ENCODE measurements at places on chromosomes 12 and 14.

- DNase-seq: no peak
Measured at GRCh38 chr14:42628602-42629001, 1021.9 kb downstream of the LRFN5 start.

DNA sequence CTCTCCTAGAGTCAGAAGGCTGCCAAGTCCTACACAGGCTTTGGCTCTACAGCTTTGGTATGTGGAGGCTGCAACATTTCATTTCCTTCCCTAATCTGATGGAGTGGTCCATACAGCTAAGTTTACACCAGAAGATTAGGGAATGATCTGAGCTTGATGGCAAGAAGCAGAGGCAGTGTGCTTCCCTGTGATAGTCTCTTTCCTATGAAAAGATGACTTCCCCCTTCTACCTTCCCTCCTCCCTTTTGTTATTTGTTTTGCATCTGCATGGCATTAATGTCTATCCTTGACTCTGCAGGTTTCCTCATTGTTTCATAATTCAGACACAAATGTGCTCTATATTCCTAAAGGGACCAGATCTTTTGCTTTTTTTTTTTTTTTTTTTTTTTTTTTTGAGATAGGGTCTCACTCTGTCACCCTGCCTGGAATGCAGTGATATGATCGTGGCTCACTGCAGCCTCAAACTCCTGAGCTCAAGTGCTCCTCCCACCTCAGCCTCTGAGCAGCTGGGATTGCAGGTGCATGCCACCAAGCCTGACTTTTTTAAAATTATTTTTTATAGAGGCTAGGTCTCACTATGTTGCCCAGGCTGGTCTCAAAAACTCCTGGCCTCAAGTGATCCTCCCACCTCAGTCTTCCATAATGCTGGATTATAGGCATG lies 76.3 kb downstream of the GRIP1 start:
- no peak for DNase-seq

GRCh38 chr14:101499080-101499479 lies 62.2 kb upstream of the DIO3 start:
- DNase-seq: peak; percentile 52

- no peak for DNase-seq
Measured at GRCh38 chr14:58870961-58871360, 233.2 kb downstream of the DACT1 start.

DNA sequence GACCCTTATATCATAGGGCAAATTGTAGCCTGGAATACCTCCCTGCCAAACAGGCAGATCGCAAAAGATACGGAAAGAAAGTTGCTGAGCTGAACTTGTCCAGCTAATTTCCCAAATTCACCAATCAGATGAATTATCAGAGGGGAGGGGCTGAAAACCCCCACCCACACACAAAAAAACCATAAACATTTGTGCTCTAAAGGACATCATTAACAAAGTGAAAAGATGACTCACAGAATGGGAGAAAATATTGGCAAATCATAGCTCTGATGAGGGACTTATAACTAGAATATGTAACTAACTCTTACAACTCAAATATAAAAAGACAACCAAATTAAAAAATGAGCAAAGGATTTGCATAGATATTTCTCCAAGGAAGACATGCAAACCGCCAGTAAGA lies 36.3 kb downstream of the PTHLH start:
- no peak for DNase-seq

GRCh38 chr14:93072659-93073357 lies 42.9 kb downstream of the ITPK1 start:
- DNase-seq: no peak

GRCh38 chr12:107310621-107311020 lies 217.3 kb upstream of the CRY1 start:
- no peak for DNase-seq

DNA sequence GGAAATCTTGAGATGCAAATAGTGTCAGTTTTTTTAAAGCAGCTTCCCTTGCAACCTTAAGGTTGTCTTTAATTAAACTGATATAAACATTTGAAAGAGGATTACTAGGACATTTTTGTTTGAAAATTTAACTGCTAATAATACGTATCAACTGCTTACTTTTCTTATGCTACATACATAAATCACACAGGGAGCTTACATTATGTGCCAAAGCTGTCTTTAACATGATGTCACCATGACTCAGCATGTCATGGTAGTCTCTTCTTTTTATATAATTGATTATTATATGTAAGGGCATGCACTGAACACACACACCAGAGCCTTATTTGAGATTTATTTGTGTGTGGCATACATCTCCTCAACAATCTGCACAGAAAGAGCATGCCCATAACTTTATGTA lies 63.0 kb upstream of the PTHLH start:
- no peak for DNase-seq

GRCh38 chr12:67391034-67391433 lies 121.9 kb downstream of the CAND1 start:
- no peak for DNase-seq

DNA sequence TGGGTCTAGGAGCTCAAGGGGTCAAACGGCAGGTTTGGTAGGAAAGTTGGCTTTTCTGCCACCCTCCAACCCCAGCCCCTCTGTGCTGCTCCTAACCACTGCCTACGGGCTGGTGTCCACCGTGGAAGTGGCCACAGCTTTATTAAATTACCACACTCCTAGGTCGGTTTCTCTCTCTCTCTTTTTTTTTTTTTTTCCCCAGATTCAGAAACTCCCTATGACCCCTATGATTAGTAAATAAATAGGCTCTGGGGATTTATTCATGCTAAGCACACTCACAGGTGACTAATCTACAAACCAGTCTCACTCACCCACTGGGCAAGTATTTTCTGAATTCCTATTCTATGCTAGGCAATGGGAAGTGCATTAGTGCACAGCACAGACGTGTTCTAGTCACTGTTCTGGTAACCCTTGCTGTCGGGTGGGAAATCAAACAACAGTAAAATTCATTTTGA lies 8.7 kb upstream of the DDX47 start:
- no peak for DNase-seq

- no peak for DNase-seq
Measured at GRCh38 chr12:67512061-67512460, 136.5 kb upstream of the DYRK2 start.

DNA sequence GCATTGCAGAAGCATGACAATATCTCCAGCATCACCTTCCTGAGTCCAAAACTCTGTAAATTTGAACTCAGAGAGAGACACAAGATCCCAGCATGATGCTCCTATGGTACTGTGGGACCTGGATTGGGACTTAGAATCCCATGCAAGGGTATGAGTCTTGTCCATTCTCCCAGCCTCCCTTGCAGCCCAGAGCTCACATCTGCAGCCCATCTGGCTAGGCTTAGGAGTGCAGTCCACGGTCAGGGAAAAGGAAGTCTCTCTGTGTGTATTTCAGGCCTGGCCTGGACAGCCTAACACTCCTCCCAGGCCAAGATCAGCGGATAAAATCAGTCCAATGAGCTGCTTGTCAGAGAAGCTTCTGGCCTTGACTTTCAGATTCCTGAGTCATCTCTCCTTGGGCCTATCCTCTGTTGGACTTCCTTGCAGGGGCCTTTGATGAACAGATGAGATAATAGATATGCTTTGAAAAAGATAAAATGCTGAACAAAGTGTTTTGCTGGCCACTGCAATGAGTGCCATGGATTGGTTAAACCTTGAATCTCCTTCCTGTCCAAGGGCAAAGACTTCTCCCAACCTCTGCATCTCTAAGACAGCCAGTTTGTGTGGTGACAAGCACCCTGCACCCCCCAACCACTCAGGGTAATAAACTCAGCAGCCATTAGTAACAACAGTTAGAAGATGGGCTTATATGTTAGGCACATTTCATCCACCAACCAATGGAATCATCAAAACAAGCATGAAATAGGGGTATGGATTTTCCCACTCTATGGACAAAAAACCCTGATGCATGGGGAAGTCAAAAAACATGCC lies 412.8 kb upstream of the TBX3 start:
- DNase-seq: no peak

DNA sequence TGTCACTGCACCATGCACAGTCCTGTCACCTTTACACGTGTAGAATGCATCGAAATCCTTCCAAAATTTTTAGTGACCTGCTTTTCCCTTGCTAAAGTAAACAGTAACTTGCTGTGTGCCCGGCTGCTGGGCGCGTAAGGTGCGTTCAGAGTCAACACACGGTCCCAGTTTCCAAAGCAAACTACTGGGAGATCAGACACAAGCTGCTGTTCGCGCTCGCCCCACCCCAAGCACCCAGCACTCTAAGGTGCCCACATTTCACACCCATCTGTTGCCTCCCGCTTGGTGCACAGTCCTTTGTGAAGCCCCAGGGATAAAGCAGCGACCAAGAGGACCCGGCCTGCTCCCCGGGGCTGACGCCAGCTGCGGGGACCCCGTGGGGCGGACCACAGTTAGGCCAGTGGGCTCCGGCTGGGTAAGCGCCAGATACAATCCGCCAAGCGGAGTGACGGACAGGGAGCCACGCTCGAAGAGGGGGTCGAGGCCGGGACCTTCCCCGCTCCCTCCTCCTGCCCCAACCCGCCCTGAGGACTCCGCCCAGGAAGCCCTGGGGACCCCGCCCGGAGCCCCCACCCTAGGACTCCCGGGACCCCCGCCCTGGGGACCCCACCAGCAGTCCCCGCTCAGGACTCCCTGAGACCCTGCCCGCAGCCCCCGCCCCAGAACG lies 633 bp downstream of the STX2 start:
- no peak for DNase-seq

GRCh38 chr12:124527861-124528561 lies 39.4 kb downstream of the NCOR2 start:
- DNase-seq: no peak

GRCh38 chr14:90962505-90963109 lies 97.8 kb downstream of the RPS6KA5 start:
- no peak for DNase-seq

DNA sequence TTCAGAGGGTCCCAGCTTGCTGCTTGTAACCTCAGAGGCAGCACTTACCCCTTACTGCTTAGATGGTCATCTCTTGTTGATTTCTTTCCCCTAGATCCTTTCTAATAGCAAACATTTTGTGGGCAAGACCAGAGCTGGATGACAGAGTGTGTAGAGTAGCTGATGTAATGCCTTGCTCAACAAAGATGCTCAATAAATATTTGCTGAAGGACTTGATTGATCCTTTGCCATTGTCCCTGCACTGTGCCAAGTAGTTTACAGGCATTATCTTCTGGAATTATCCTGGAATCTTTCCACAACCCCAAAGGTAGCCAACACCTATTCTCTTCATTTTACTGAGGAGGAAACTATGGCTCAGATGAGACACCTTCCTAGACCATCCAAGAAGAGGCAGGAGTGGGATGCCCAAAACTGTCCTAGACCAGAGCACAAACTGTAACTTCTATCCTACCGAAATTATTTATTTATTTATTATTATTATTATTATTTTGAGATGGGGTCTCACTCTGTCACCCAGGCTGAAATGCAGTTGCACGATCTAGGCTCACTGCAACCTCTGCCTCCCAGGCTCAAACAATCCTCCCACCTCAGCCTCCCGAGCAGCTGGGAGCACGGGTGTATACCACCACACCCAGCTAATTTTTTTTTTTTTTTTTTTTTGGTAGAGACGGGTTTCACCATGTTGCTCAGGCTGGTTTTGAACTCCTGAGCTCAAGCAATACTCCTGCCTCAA lies 1.4 kb downstream of the MMAB start:
- no peak for DNase-seq

- DNase-seq: peak; percentile 87
Measured at GRCh38 chr12:64675795-64676194, 65.5 kb downstream of the RASSF3 start.

GRCh38 chr14:90398841-90399540 lies 2.2 kb downstream of the CALM1 start:
- DNase-seq: no peak

DNA sequence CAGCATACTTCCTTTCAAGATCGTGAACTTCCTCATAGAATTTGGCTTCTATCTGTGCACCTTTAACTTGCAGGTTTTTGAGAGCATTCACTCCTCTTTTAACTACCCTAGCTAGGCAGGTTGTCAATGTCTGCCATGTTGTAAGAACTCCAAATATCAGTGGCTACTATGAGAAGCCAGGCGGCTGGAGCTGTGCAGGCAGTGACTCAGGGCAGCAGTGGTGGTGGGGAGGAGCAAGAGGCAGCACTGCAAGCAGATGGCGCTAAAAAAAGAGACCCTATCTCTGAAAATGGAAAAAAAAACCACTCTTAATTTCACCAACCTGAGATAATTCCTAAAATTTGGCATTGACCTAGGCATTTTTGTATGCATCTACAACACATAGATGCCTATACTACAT lies 28.5 kb downstream of the YARS2 start:
- DNase-seq: no peak

DNA sequence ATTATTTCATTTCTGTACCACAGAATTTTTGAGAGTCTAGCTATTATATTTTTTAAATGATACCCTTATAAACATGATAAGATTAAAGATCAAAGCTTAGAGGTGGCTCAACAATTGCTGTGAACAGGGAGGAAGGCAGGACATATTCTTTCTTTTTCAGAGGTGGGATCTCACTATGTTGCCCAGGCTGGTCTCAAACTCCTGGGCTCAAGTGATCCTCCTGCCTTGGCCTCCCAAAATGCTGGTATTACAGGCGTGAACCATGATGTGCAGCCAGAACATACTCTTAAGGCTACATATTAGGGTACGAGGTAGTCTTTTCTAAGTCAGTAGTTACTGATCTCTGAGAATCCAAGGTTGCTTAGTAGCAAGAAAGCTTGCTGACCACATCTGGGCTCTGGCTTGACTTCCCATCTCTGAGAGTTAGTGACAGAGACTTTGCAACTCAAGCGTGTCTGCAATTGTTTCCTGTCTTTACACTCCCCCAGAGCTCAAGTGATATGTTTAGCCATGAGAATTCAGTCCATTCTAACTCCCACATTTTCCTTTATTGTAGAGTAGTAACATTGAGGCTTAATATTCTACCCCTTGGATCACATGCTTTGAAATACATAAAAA lies 8.6 kb downstream of the RAB5B start:
- no peak for DNase-seq

- DNase-seq: no peak
Measured at GRCh38 chr12:102849722-102850447, 67.2 kb downstream of the PAH start.

- no peak for DNase-seq
Measured at GRCh38 chr14:78851189-78851588, 681.0 kb downstream of the NRXN3 start.

- no peak for DNase-seq
Measured at GRCh38 chr14:66476964-66477363, 9.2 kb upstream of the CCDC196 start.

- no peak for DNase-seq
Measured at GRCh38 chr14:91341751-91342154, 75.9 kb downstream of the CCDC88C start.

GRCh38 chr12:14841761-14842160 lies 1.6 kb downstream of the ART4 start:
- DNase-seq: peak; percentile 86

GRCh38 chr12:88251798-88252197 lies 109.7 kb downstream of the TMTC3 start:
- DNase-seq: no peak

DNA sequence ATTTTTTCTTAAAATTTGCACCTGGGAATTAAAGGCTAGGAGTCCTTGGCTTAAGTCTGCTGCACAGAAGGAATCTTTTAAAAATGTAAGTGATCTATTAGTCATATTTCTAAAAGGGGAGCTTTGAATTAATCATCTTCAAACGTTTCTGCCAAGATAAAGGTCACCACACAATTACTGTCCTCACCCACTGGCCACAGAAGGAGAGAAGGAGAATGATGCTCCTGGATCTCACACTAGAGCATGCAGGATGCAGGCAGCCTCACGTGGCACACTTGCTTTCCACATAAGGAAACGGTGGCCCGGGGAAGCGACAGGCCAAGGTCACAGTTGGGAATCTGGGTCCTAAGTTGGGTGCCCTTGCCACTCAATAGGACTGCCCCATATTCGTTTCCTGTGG lies 16.9 kb downstream of the PLEKHG7 start:
- DNase-seq: no peak

GRCh38 chr14:87312169-87312893 lies 680.7 kb downstream of the GALC start:
- no peak for DNase-seq

Measured in coronary artery (tissue), 2 donors.